ENCODE measurements at places on chromosomes 12 and 14. TPM values are rescaled to one million over a fixed set of nuclear protein-coding genes. Genes with fewer than 3 reads are reported as not detected.

KRT3 gene
- not detected for total RNA-seq

VRK1 gene
- 18.6 TPM for total RNA-seq

CLEC4A gene
- total RNA-seq = 0.45 TPM

SLC17A8 gene
- not detected for total RNA-seq

DDX51 gene
- 9.4 TPM for total RNA-seq

All from fibroblast of the aortic adventitia (primary cell).